WTC11 (cell line): ENCODE measurements at places on chromosomes 11 and 22.

GRCh38 chr11:10197091-10197490 is 96.9 kb downstream of the SBF2 start:
- no peak for DNase-seq

- no peak for DNase-seq
Observed at GRCh38 chr11:28400331-28401100, 292.3 kb downstream of the METTL15 start.

DNA sequence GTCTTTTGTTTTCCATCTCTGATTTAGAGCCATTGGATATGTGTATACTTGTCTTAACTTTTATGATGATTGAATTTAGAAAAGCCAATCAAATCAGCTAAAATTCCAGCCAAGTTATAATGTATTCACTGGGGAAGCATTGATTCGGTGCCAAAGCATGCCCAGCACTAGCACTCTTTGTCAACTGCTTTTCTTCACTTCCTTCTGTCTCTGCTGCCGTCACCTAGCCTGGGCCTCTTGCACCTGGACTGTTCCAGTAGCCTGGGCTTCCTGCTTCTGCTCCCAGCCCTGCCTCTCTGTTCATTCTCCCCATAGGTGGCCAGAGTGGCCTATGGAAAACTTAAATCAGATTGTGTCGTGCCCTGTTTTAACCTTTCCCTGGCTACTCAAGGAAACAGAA is 80.7 kb downstream of the NAV2 start:
- no peak for DNase-seq

- DNase-seq = no peak
Observed at GRCh38 chr11:833114-833791, 501 bp downstream of the CD151 start.

DNA sequence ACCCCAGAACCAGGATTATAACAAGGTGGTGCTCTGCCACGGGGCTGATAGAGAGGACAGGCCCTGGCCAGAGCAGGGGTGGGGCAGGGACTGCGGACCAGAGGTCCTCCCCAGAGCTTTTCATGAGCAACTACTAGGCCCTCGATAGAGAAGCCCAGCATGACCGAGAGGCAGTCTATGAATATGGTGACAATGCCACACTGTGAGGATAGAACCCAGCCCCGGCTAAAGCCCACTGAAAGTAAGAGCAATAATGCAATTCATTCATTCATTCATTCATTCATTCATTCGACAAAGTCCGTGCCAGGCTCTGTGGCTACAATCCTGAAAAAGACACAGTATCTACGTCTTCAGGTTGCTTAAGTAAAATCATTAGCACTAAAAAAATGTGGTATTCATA is 35.6 kb upstream of the CD5 start:
- DNase-seq = no peak

- DNase-seq = no peak
Observed at GRCh38 chr11:37496201-37496600, 898.2 kb upstream of the RAG2 start.

- no peak for DNase-seq
Observed at GRCh38 chr22:38947321-38948140, 9.9 kb upstream of the APOBEC3A start.

GRCh38 chr11:29321293-29322132 is 695.3 kb downstream of the KCNA4 start:
- no peak for DNase-seq

GRCh38 chr11:91187314-91187713 is 964.5 kb upstream of the CHORDC1 start:
- no peak for DNase-seq

DNA sequence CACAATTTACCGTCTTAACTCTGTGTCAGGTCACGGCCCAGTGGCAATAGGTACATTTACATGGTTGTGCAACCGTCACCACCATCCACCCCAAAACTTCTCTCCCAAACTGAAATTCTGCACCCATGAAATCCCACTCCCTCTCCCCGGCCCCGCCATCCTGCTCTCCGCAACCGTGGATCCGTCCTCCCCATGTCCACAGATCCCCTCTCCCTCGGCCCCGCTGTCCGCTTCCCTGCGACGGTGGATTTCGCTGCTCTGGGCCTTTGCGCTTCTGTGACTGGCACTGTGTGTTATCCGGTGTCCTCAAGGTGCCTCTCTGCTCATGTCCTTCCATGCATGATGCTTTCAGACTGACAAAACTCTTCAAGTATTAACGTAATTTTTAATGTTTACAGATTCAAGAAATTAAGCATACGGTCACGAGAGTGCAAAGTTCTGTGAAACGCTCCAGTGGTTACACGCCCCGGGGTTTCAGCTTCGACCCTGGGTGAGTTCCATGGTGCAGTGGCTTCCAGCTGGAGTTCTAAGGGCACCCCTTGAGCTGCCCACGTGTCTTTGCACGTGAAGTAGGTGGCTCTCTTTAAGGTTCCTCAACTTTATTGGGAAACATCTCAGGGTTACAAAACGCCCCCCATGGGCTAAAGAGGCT is 76.4 kb downstream of the KCNQ1 start:
- DNase-seq = peak; percentile 7

- DNase-seq = no peak
Observed at GRCh38 chr11:18739685-18740084, 13.7 kb upstream of the IGSF22 start.

GRCh38 chr11:45476126-45476525 is 189.3 kb downstream of the CHST1 start:
- no peak for DNase-seq

- peak; percentile 76 for DNase-seq
Observed at GRCh38 chr11:112797648-112798293, 163.4 kb upstream of the NCAM1 start.

- DNase-seq = no peak
Observed at GRCh38 chr11:114440971-114441763, 1.9 kb downstream of the REXO2 start.

DNA sequence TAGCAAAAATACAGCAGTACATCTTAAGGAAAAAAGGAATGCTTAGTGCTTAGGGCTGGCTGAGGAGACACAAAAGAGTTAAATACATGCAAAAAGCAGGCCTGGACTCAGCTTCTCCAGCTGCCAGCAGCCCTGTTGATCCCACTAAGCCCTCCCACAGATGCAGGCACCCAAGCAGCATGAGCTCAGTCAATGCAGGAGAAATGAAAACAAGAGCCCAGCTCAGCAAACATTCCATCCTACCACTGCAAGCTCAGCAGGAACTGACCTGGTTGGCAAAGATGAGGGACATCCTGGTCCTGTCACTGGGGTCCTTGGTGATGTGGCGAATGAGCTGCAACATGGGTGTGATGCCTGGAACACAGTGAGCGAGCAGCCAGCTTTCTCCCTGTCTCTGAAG is 5.8 kb downstream of the CYB5R2 start:
- DNase-seq = no peak

DNA sequence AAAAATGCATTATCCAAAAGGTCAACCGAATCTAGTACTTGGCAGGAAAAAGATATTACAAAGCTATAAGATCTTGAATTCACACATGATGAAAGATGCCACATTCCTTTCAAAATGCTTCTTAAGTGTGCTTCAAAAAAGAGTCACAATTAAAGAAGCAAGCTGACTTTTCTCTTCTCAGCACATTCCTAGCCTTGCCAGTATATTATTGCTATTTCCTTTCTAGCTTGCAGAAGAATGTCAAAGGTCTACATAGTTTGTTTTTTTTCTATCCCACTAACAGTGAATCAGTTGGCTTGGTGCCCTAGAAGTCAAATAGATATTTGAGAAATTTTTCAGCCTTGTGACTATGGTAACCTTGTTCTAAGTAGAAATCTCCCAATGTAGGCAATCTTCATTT is 56.8 kb downstream of the GUCY1A2 start:
- DNase-seq = no peak

DNA sequence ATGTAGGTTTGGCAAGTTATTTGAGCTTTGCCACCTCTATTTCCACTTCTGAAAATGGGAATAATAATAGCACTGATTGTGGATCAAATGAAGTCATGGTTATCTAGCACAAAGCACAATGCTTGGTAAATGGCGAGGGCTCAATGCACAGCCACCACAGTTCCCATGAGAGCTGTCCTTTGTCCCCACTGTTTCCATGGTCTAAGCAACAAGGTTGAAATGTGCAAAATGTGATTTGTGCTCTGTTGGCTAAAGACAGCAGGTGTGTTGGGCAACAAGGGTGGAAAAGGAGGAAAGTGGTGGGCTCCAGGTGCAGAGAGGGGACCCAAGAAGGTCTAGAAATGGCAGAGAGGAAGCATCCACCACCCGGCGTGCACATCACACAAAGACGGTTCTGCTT is 200.5 kb downstream of the TRIM29 start:
- no peak for DNase-seq

GRCh38 chr22:39229688-39230260 is 15.0 kb downstream of the PDGFB start:
- DNase-seq = no peak

DNA sequence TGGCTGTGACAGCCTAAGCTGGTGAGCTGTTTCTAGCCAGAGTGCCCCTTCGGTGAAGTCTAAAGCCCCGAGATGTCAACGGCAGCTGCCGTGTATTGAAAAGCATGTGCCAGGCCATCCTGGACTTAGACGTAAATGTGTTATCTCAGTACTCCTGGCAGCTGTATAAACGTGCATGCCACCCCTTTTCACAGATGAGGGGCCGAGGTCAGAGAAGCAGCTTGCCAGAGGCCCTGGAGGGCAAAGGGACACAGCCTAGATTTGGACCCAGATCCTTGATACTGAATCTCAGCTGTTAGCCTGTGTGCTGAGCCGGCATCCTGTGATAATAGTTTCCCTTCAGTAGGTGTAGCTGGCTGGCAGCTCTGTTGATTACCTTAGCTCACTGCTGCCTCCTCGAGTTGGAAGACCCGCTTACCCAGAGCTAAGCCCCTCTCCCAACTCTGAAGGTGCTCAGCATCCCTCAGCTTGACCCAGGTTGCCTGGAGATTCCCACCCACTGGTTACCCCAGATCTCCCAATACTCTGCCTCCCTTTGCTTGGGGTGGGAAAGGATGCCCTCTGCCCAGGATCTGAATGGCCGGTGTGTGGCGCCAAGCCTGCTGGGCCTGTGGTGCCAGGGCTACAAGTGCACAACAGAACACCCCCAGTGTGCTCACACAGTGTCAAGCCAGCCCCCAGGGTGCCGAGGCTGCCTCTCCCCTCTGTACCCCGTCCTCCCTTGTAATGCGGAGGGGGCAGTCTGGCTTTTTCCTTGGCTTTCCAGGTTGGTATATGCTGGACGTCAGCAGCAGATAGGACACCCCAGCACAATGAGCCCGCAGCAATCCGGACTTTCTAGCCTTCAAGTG is 59.8 kb upstream of the WNT7B start:
- DNase-seq = peak; percentile 28

DNA sequence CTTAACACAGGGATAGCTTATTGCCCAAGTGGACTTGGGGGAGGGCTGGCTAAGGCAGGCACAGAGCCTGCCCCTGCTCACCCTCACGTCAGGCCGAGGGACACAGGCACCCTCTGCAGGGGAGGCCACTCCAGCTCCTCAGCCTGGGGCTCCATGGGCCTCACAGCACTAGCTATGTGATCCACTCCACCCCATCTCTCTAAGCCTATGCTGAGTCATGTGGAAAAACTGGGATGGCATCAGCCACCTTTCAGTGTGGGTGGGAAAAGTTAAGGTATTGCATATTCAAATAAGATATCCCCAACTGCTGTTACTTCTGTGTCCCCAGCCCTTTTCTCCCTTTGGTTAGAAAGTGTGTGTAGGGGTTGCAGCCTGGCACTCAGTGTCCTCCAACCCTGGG is 22.3 kb downstream of the RANGAP1 start:
- no peak for DNase-seq

GRCh38 chr11:117127171-117127901 is 16.8 kb upstream of the PAFAH1B2 start:
- DNase-seq = no peak

GRCh38 chr11:128694618-128695481 is 978 bp downstream of the FLI1 start:
- peak; percentile 59 for DNase-seq

DNA sequence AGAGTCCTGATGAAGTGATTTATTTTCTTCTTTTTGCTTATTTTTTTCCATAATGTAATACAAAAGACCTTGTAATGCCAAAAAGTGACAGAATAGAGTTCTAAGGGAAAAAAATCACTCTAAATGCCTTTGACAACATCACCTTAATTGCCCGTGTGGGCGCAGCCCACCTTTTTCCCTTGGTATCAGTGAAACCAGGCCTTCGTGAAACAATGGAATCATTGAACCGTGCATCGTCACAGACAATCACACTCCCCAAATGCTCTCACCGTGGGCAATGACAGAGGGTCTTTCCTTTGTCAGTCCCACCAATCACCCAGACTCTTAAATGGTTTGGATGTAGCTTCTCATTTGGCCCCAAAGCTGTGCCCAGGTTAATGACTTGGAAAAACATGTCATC is 9.6 kb upstream of the SLC6A5 start:
- DNase-seq = no peak

- no peak for DNase-seq
Observed at GRCh38 chr11:31254415-31254814, 115.1 kb downstream of the DCDC1 start.

GRCh38 chr11:94655956-94656355 is 88.8 kb downstream of the PIWIL4 start:
- no peak for DNase-seq

GRCh38 chr11:36090356-36091109 is 146.7 kb downstream of the LDLRAD3 start:
- no peak for DNase-seq

- DNase-seq = no peak
Observed at GRCh38 chr11:119380827-119381180, 686 bp downstream of the USP2 start.

- no peak for DNase-seq
Observed at GRCh38 chr11:104433751-104434150, 269.8 kb upstream of the PDGFD start.

DNA sequence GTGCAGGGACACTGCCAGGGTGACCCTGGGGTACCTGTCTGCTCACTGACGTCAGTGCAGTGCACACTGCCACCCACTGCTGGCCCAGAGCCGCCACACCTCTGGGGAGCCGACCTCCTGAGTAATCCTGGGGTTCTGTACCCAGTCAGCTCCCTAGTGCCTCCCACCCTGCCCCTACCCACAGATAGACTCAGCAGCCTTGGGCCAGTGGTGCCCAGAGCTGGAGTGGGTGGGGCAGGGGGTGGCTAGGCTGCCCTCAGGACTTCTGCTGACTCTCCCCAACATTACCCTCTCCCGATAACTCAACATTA is 5.8 kb downstream of the NRXN2 start:
- no peak for DNase-seq

- DNase-seq = no peak
Observed at GRCh38 chr22:47794851-47795250, 1032.4 kb downstream of the TBC1D22A start.

- no peak for DNase-seq
Observed at GRCh38 chr11:29534836-29535235, 482.0 kb downstream of the KCNA4 start.
